Inflammatory macrophage (primary cell): ENCODE measurements at places on chromosomes 11 and 22.

- no peak for DNase-seq
Observed at GRCh38 chr11:61765550-61766253, 13.3 kb downstream of the MYRF start.

DNA sequence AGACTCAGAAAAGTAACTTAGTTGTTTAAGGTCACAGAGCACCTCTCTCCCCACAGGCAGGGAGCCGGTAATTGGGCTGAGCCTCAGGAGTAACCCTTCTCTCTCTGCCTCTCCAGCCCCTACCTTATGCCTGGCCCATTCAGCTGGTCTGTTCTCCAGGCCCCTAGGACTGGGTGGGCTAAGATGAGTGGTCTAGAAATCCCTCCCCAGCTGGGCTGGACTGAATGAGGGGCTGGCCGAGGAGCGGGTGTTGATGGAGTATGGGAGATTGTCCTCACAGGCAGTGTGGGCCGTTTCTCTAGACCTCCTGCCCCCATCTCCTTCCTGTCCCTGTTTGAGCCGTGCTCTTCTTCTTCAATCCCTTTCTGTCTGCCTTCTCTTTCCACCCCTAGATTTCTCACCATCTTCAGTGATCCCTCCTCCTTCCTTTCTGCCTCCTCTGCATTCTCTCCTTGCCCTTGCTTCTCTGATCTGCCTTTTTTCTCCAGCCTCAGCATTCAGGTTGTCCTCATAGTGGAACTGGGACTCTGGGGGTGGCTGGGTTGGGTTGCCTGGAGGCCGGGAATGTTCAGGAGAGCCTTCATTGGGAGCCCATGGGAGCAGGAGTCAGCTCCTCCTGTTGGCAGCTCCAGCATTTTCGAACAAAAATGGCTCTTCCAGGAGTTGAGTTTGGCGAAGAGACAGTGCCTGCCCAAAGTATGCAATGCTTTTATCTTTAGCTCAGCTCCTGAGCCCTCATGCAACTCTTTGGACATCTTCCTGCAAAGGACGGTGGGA is 7.6 kb downstream of the ST3GAL4 start:
- DNase-seq: no peak

DNA sequence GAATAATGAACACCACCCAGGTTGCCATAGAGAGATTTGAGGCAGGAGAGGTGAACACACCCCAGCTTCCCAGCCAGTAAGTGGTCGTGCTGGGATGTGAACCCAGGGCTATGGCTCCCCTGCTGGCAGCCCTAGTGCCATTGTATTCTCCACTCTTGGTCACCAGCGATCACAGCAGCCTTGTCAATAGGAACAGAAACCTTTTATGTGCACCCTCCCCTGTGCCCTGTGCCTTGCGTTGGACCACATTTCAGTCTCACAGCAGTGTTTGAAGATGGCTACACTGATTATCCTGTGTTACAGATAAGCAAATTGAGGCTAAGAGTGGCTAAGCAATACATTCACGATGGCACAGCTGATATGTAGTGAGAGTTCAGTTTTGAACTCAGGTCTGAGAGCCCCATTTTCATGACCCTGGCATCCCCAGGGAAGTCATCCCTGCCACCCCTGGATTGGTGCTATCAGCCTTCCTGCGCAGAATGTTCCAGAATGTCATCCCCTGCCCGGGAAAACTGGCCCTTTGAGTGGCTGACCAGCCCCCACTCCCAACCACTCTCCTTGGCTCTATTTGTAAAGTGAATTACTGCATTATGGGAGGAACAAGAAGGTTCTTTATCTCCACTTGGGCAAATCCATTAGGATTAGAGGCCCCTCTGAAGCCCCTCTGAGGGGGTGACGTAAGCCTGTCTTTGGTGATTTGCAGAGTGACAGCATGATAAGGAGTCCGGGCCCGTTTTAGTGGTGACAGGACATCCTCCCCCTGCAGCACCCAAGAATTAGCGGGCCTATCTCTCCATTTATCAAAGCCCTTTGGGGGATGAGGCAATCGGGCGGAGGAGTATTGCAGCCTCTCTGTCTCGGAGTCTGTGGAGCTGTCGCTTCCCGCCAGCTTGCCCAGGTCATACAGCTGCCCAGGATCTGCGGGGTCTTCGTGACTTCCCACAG is 30.9 kb downstream of the SMIM38 start:
- DNase-seq: no peak

DNA sequence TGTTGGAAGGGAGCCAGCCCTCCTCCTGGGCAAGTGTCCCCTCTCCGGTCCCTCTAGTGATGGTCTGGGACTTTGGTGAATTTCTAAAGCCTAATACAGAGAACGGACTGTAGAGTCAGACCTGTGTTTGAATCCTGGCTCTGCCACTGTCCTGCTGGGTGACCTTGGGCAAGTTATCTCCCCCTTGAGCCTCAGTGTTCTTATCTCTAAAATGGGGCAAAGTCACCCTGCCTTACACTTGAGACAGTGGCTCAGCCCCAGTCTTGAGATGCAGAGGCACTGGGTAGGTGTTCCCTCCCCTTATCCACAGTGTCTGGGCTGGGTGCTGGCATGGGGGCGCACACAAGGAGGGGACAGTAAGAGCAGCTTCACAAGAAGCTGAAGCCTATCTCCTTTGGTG is 20.9 kb downstream of the DGAT2 start:
- no peak for DNase-seq

DNA sequence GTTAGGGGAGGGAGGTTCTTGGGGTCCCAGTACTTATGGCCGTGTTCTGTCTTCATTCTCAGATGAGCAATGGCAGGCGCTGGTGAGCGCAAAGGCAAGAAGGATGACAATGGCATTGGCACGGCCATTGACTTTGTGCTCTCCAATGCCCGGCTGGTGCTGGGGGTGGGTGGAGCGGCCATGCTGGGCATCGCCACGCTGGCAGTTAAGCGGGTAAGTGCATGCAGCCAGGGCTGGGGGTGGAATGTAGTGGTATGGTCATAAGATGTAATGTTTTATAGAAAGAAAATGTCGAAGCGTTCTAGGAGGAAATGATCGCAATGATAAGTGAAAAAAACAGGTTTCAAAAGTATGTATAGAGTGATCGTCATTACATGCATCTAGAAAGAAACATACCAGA is 9.1 kb upstream of the ATF4 start:
- DNase-seq: no peak

DNA sequence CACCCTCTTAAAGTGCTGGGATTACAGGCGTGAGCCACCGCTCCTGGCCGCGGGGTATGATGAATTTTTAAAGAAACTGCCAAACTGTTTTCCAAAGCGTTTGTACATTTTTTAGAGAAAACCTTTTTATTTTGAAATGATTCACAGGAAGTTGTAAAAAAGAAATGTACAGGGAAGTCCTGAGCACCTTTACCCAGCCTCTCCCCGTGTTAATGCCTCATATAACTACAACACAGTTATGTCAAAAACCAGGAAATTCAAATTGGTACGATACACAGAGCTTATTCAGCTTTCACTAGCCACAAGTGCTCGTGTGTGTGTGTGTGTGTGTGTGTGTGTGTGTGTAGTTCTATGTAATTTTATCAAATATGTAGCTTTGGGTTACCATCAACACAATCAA is 7.0 kb upstream of the FAM118A start:
- DNase-seq: no peak

DNA sequence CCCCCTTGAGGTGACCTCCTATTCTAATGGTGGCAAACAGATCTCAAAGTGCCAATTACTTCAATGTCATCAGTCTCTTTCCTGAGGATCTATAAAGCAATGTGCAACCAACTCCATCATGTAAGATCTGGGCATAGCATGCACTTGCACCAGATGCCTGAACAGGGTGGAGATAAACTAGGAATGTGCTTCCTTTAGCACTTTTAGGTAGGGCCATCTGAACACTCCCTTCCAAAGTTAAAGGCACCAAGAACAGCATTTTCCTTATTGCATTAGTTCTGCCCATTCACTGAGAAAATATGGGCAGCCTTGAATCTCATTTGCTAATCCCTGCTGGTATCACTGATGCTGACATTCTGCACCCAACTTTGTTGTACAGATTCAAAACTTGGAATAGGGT is 112.0 kb downstream of the SGSM3 start:
- no peak for DNase-seq

DNA sequence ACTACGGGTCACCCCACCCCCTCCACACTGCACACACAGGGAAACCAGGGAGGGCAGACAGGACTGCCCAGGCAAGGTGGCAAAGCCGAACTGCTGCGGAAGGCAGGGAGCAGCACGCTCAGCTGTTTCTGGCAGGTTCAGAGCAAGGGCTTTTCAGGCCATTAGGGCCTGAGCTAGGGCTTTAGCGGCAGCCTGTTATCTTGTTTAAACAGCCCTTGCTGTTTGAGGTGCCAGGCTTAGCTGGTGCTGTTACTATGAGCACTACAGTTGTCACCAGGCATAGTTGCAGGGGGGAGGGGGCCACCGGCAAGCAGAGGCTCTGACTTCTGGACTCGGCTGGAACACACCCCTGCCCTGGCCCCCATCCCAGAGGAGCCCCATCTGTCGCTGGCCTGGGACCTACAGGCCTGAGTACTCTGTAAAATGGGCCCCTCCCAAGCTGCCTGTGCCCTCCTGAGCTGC is 34.9 kb downstream of the RSPH14 start:
- no peak for DNase-seq

GRCh38 chr22:26993886-26994285 is 336.5 kb downstream of the MIAT start:
- DNase-seq: no peak

DNA sequence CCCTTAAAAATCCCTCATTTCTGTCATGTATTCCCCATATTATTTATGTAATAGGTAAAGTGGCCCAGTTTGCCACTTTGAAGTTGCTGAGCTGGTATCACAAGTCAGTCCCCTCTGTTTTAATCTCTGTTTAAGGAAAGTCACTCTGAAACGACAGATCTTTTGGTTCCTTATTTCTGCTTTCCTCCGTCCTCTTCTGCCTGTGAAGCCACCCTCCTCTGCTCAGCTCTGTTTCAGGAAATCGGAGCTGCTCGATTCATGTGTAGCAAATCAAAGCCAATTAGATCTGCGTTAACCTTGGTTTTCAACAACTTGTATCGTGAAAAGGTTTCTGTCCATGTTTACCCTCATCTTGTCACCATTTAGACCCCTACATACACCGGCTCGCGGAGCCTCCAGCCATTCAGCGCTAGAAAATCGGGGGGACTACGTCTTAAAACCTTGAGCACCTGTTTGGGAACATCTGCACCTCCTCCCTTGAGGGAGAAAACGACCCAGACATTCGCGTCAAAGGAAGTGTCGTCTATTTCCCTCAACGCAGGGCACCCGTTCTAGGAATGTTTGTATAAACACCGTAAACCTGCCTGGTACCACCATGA is 576 bp upstream of the SC5D start:
- peak; percentile 43 for DNase-seq

- no peak for DNase-seq
Observed at GRCh38 chr11:19697721-19698121, 14.9 kb upstream of the NAV2 start.

DNA sequence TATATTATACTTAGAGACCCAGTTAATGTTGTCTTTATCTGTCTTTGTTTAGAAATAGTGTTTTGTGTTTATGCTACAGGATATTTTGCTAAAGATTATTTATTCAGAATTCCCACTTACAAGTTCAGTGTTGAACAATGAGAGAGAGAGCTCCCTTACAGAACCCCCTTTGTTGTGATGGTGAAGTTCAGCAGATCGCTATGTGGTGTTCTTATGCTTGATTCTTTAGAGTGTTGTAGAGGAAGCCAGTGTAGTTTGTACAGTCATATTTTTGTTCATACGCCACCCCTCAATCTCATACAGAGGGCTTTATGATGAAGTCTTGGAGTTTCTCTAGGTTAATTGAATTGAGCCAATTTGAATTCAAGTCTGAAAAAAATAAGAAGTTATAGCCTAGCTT is 150.2 kb downstream of the TMEM135 start:
- DNase-seq: no peak

GRCh38 chr22:36775586-36775963 is 344 bp downstream of the IFT27 start:
- no peak for DNase-seq

- DNase-seq: peak; percentile 42
Observed at GRCh38 chr22:31753005-31753633, 700 bp upstream of the DEPDC5 start.

- peak; percentile 97 for DNase-seq
Observed at GRCh38 chr11:103091801-103092524, at the start of gene DCUN1D5. DCUN1D5 (minus strand) TSS chr11:103092160; CDS start chr11:103091872, 288 bp downstream.

- DNase-seq: no peak
Observed at GRCh38 chr11:133635244-133635739, 103.0 kb upstream of the OPCML start.

DNA sequence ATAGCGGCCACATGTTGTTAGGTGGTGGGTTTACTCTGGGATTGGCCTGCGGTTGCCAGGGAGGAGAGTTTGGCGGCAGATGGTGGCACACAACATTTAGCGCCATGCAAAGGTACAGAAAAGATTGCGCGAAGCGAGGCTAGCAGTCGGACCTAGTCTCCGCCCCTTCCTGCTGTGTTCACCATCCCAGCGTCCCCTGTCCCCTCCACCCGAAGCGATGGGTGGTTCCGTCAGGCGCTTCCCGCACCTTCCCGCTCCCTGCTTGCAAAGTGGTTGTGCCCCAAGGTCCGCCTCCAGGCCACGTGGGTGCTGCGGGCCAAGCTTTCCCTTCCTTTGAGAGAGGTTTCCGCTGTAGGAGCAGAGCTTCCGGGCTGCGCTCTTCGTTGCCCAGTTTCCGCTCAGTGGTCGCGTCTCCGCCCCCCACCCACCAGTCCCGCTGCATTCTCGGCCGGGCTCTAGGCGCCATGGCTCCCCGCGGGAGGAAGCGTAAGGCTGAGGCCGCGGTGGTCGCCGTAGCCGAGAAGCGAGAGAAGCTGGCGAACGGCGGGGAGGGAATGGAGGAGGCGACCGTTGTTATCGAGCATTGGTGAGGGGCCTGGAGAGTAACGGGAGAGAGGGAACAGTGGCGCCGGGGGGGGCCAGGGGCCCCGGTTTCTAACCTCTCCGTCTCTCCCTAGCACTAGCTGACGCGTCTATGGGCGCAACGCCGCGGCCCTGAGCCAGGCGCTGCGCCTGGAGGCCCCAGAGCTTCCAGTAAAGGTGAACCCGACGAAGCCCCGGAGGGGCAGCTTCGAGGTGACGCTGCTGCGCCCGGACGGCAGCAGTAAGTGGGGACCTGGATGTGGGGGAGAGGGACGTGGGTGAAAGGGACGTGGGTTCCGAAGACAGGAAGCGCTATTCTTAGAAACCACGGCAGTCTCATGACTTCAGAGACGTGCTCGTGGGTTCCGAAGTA is at the start of gene SELENOH:
TSS of gene SELENOH (plus strand) at position 360 of the 955 bp plus-strand sequence. CDS start at position 465, 105 bp downstream.
- peak; percentile 99 for DNase-seq

GRCh38 chr11:119901657-119902577 is 172.9 kb upstream of the NECTIN1 start:
- no peak for DNase-seq

- DNase-seq: no peak
Observed at GRCh38 chr11:64831411-64831891, 13.0 kb downstream of the CDC42BPG start.

- no peak for DNase-seq
Observed at GRCh38 chr11:3041699-3042441, 15.4 kb downstream of the CARS1 start.

DNA sequence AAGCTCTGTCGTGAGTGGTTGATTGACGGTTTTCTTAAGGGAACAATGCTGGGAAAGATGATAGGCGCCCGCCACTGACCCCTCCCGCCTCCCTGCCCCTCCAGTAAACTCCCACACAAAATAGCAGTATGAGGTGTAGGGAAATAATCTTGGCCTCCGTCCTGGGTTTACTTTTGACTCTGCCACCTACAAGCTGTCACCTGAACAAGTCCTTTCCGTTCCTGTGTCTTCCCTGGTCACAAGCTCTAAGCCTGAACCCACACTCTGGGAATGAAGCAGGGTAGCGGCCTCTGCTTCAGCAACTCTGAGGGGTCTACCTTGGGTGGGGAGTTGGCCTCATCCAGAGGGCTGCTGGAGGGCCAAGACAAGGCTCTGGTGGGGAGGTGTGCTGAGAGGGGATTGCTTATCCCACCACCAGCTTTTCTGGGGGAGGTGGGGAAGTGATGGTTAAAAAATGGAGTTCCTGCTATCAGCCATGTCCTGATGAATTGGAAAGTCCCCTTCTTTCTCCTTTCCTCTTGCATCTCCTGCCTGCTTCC is 87.8 kb downstream of the CEP164 start:
- no peak for DNase-seq
